ENCODE measurements at places on chromosomes 7 and 10.

DNA sequence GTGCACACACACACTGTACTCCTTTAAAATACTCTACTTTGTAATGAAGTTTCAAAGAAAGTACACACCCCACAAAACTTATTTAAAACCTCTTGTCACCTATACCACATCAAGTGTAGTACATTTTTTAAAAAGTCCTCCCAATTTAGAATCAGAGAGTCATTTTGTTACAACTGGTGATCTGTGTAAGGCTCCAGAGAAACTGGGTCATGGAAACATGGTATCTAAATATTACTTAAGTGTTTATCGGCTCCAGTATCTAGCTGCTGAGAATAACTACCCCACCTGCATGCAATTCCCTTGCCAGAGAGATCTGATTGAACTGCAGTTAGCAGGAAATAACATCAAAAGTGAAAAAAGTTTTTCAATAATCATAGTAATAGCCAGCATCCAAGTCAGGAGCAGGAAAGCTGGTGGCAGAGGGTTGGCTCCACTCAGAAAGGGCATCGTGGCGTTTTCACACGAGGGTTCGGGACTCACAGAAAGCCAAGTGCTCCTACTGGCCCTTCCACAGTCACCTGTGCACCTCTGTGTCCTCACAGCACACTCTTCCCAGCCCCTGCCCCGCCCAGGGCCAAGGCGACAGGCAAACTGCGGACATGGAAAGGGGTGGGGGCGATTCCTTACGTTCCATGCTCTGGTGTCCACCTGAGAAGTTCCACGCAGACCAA, 6.5 kb downstream of the RGS10 start:
- no peak for DNase-seq

DNA sequence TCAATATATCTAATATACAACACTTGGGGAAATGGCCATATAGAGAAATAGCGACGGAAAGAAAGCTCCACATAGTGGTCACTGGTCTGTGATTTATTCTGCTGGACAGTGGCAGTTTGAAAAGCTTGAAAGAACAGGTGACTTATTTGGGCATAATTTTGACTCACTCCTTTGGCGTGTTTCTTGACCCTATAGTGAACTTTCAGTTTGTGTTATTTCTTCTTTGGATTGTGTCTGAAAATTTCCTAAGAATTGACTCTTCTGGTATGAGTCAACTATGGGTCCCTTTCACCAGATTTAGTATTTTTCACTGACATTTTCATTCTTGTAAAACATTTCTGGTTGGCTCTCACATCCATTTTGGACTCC, 25.8 kb upstream of the IMMP2L start:
- DNase-seq, result no peak

DNA sequence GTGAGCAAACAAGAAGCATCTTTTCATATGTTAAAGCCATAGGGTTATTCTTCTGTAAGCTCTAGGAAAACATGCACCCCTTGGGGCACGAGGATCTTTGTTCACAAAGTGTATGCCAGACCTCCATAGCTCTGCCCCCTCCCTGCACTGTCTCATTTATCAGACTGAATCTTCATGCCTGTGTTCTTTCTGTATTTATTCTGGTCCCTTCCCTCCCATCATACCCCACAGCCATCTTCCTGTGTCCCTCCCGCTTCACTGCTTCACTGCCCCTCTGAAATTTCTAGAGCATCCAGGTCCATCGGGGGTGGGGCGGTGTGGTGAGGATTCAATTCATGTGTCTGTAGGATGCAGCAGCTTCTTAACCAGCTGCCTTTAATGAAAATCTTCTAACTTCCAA, 7.5 kb downstream of the EPHB6 start:
- no peak for DNase-seq

- no peak for DNase-seq
Measured at GRCh38 chr7:99881370-99881769, 4.5 kb upstream of the OR2AE1 start.

DNA sequence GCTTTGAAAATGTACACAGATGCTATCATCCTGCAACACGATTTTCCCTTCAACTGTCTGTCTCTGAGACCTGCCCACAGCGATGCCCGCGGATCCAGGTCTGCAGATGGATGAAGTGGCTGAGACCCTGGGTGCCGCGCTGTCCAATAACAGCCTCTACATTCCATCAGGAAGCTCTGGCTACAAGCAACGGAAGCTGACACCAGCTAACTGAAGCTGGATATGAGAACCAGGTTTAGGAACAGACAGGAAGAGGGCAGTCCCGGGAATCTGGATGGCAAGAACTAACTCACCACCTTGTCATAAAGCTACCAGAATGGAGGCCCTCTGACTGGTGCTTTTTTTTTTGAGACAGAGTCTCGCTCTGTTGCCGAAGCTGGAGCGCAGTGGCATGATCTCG, 32.3 kb upstream of the CTBP2 start:
- no peak for DNase-seq

DNA sequence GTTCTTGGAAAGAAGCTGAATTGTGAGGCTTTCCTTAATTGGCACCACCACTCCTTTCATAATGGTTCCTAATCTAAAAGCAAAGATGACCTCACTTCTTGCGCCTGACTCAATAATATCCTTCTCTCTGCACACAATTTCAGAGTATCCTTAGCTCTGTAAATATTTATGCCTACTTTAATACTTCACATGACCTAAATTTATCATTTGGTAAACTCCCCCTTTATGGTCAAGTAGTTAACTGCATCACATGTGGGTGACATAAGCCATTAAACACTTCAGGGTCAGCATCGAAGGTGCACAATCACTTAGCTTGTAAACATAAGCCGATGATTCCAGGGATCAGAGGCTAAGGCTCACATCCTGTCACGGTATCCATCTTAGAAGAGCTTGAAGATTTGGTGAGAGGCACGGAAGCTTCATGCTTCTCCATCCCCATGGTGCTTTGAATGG, 7.3 kb upstream of the RHOBTB1 start:
- no peak for DNase-seq

GRCh38 chr7:84482476-84482875, 287.9 kb upstream of the SEMA3A start:
- DNase-seq, result no peak

DNA sequence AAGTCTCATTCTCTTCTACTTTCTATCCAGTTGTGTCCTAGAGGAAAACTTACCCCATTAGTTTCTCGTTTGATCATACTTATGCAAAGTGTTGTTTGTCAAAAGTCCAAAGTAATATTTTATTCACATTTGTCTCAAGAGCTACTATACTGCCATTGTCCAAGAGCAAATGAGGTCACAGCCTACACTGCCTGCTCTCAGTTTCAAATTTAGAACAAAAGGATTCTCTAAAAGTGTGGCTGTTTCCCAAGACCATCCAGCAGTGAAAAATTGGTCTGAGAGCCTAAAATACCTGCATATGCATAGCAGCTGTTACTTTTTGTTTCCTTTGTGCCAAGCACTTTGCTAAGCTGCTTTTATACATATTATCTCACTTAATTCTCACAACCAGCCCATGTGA, 439.5 kb upstream of the NFE2L3 start:
- no peak for DNase-seq

- no peak for DNase-seq
Measured at GRCh38 chr10:61758433-61758832, 95.7 kb downstream of the CABCOCO1 start.

DNA sequence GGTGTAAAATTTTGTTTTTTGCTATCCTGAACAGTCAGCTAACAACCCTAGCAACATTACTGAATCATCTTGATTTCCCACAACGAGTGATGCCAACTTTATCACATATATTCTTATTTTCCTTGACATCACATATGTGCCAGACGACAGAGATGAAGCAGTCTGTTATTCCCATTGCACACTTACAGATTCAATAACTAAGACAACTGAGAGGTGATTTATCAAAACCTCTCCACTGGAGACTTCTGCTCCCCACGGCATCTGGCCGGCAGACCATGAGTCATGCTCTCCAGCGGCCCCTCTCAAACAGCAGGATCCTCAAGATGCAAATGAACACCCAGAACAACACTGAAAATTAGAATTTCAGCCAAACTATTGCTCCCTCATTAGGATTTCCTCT, 57.1 kb downstream of the AMPH start:
- DNase-seq, result no peak

GRCh38 chr10:30581779-30582380, 47.7 kb downstream of the LYZL2 start:
- DNase-seq, result peak; percentile 71

- no peak for DNase-seq
Measured at GRCh38 chr10:104816501-104816900, 175.4 kb downstream of the SORCS3 start.

GRCh38 chr10:22429146-22429545, 83.8 kb downstream of the SPAG6 start:
- no peak for DNase-seq

DNA sequence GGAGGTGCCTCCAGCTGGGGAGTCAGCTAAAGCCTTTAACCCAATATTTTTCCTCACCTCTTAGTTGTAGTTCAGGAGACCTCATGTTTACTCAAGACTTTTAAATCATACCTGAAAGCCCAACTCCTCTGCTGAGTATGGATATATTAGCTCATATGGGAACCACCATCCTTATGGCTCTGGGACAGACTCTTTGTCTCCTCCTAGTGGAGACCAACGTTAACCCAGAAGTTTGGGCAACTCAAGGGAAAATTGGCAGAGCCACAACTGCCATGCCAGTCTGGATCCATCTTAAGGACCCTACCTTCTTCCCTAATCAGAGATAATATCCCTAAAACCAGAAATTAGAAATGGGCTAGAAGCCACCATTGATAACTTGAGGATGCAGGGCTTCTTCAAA, 80.8 kb downstream of the TMEM106B start:
- DNase-seq, result no peak

GRCh38 chr10:5629303-5630111, 36.9 kb downstream of the ASB13 start:
- DNase-seq, result peak; percentile 81

DNA sequence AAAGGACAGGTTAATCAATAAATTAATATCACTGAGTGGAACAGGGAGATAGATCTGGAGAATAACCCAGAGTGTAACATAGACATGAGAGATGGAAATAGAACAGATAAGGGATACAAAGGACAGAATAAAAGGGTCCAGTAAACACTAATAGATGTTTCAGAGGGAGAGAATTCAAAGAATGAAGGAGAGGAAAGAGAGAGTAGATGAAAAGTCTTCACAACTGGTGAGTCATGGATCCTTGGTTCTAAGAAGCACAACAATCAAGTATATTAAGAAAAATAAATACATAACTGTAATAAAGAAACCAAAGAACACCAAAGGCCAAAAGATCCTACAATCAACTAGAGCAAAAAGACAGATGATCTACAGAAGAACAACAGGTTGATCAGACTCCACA, 66.3 kb downstream of the BEND7 start:
- no peak for DNase-seq

DNA sequence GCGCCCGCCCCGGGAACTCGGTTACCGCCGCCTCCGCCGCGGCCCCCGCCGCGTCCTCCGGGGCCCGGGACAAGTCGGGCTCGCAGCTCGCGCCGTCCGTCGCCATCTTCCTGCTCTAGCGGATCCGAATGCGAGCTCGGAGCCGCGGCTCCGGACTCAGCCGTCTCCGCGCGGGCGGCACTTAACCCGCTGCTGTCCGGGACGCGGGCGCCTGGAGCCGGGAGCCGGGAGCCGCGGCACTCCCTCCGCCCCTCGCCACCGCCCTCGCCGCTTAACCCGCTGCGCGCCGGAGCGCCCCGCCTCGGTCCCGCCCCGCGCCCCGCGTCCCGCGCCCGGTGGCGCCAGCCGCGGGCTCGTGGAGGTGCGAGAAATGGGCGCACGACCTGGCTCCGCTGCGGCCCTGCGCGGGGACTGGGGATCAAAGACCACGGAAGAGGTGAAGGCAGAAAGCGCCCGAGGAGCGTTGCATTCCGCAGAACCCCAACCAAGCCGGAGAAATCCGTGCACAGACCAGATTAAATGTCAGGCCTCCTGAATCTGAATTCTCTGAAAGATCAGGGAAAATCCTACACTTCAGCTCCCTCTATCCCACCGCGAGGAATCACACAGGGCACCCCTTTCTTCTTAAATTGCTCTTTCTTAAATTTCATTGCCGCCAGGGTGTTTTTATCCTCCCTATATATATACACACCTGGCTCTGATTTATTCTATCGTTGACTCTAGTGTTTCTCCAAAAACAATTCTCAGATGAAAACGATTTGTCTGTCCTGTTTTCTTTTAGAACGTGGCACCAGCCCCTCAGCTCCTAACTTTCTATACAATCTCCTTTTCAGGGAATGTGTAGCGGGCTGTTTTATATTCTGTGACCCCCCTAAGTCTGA, at the start of gene CTTNBP2:
Gene CTTNBP2, minus strand, starts transcription at position 132 of the 881 bp plus-strand sequence. Its CDS starts 26 bp downstream, at position 106.
- no peak for DNase-seq

DNA sequence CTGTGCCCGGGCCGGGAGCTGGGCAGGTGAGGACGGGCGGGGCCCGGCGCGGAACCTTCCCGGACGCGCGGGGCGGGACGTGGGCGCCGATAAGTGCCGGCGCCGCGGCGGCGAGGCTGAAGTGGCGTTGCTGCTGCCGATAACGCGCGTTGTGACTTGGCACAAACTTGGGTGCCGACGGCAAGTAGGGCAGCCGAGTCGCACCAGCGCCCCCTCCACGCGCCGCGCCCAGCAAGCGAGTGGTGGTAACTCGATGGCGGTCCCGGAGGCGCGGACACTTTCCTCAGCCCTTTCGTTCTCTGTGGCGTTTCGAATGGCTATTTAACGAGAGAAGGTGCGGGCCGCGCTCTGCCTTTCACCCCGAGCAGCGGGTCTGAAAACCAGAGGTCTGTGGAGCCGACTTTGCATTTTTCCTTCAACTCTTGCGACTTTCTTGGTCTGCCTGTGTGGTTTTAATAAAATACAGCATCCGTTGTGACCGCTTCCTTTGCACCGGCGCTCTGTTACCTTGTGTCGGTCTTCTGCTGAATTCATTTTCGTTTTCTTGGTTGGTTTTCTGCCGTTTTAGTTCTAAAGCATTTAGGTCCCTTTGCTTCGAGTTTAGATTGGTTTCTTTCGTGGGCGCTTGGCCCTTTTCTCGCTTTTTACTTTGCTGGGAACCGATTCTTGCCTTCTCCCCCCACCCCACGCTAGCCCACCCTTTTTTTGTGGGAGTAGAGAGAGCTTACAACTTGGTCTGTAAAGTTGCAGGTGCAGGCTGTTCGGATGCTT, 701 bp downstream of the STK17A start:
- peak; percentile 75 for DNase-seq

DNA sequence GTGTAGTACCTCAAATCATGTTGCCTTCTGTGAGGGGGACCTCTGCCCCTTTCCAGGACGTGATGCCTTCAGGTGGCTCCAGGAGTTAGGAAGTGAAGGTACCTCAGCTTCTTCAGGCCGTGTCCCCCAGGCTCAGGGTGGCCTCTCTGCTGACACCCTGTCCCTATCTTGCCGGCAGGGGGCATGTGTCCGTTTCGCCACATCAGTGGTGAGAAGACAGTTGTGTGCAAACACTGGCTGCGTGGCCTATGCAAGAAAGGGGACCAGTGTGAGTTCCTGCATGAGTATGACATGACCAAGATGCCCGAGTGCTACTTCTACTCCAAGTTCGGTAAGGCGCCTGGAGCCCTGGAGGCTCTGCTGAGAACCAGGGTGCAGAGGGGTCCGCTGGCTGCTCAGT, 9.2 kb downstream of the CPSF4 start:
- DNase-seq, result no peak

DNA sequence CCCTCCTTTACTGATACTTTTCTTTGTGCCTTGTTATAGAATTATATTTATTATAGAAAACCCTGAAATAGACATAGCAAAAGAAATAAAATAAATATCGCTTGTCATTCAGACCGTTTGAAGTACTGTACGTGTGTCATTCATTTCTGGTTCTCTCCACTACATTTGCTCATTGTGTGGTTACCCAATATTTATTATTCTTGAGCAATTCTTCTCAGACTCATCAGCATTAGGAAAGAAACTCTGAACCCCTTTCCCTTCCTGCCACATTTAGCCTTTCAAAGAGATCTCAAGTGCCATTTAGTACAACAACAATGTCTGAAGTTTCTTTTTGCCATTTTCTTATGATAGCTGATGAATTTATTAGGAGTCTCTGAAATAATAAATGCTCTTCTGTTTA, 154.1 kb downstream of the KIAA1217 start:
- no peak for DNase-seq
